SW 1271 (cell line): ENCODE measurements at places on chromosomes 7 and 10.
A peak's percentile ranks its signal among the peaks of the same experiment; 100 is the strongest.

DNA sequence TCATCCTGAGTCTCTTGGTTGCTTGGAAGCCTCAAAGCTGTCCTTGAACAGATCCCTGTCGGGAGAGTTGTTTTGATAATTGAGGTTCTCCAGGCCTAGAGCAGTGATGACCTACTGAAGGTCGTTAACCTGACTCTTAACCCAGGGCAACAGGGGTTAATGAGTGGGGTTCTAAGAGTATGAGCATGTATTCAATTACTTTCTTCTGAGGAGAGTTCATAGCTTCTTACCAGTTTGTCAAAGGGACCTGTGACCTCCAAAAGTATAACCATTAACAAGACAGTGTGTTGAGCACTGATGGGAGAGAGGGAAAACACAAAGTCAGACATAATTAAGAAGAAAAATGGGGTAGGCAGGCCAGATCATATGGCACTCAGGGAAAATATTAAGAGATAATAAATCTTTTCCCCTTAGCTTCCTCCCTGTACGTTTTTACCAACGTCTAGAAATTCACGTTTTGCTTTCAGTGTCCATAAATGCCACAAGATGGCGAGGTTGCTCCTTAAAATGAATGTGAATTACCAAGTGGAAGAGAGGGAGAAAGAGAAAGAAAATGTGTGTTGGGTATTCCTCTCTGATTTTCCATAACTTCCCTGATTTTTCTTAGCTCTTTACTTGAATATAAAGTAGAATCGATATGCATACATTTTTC lies 97.6 kb downstream of the SUGCT start:
- peak; percentile 59 for DNase-seq

GRCh38 chr10:88540351-88540750 lies 42.8 kb downstream of the RNLS start:
- no peak for DNase-seq

- no peak for DNase-seq
Observed at GRCh38 chr7:131381069-131381838, 53.6 kb downstream of the MKLN1 start.

GRCh38 chr10:69614130-69614529 lies 15.9 kb upstream of the FAM241B start:
- no peak for DNase-seq

GRCh38 chr7:142608630-142609428 lies 140.4 kb upstream of the PRSS1 start:
- DNase-seq = no peak

DNA sequence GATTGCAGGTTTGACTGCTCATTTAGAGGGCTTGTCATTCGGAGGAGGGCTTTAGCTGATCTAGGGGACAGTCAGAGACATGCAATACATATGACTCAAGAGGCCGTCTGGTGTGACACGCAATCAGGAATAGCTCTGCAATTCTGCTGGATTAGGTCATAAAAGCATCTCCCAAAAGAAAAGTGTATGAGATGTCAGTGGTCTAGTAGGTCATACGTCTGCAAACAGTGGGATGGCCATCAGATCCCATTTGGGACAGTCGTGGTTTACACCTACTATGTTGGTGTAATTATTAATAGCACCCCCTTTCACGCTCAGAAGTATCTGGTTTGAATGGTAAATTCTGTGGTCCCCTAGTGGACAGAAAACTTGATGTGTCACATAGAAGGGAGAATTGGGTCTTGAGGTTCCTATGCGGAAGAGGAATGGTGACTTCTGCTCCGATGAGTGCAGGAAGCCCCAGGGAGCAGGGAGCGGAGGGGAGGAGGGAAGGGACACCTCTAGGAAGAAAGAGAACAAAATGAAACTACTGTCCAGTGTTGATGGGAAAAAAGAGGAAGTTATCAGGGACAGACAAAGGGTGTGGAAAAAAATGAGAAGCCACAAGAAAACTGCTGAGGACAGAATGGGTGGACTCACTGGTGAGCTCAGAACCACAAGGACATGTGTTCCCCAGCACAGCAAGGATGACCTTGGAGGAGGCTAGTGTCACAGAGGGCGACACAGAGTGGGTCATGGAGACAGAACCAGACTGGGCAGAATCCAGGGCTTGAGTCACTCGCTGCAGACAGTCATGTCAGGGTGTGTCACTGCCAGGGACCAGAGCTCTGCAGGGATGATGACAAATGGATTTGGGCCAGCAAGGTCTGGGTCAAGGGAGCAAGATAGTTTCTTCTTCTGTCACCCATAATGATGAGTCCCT lies 59.9 kb downstream of the MAP3K8 start:
- no peak for DNase-seq

DNA sequence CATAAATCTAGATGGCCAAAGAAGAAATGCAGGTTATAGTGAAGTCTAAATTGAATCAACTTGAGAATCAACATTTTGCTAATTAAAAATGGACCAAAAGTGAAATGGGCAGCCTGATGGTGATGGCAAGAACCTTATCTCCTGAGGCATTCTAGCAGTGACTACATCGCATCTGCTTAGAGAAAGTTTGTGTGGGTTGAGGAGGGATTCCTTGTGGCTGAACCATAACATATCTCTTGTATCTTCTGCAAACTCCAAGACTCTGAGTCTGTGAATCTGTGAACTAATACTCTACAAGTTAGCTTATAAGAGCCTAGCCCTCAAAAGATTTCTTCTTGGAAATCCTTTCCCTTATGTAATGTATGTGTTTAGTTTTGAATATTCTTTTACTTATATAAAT lies 85.6 kb downstream of the PRKG1 start:
- DNase-seq = no peak

- DNase-seq = peak; percentile 3
Observed at GRCh38 chr7:36986511-36986933, 262.2 kb upstream of the AOAH start.

DNA sequence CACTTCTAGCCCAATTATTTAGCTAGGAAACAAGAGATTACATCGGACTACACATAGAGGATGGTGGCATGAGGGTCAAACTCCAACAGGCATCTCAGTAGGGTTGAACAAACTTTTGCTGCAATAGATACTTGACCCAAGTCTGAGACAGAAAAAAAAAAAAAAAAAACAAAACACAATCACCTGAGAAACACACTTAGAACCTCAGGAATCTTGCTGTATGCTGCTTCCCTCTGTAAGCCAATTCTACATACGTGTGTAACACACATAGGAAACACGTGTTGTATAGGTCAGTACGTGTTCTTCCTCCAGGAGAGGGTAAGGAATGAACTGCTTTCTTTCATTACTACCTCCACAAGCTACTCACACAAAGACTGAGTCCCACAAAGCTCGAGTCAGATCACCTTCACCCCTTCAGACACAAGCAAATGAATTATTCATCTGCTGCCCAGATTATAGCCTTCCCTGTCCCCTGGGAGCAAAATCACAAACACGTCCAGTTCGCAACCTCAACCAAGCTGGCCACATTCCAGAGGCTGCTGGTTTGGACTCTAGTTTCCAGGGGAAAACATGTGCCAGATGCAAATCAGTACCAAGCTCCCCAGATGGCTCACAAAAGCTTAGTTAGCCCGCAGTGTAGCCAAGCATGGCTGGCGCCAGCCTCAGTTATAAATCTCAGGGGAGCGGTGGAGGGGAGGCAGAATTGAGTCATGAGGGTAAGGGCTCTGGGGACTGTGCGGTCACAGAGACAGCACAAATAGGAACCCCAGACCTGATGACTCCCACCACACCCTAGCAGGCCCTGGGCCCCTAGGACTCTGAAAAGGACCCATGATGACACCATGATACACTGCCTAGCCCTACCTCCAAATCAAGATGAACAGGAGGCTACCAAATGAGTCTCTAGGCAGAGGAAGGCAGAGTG lies 15.1 kb downstream of the PSAP start:
- no peak for DNase-seq

GRCh38 chr7:152072421-152072820 lies 46.9 kb downstream of the GALNT11 start:
- DNase-seq = no peak

GRCh38 chr10:120613180-120613579 lies 156.2 kb downstream of the PLPP4 start:
- no peak for DNase-seq

- DNase-seq = no peak
Observed at GRCh38 chr10:110273474-110273873, 31.2 kb downstream of the SMNDC1 start.

GRCh38 chr7:7562736-7563135 lies 3.9 kb upstream of the MIOS start:
- DNase-seq = no peak

GRCh38 chr7:142961973-142962926 lies at the start of gene KEL:
KEL (minus strand) TSS chr7:142962363; CDS start chr7:142962206, 157 bp downstream.
- DNase-seq = no peak

- DNase-seq = no peak
Observed at GRCh38 chr7:34155220-34155908, 250.0 kb downstream of the BMPER start.

GRCh38 chr10:75018686-75019307 lies 92.7 kb upstream of the SAMD8 start:
- no peak for DNase-seq

DNA sequence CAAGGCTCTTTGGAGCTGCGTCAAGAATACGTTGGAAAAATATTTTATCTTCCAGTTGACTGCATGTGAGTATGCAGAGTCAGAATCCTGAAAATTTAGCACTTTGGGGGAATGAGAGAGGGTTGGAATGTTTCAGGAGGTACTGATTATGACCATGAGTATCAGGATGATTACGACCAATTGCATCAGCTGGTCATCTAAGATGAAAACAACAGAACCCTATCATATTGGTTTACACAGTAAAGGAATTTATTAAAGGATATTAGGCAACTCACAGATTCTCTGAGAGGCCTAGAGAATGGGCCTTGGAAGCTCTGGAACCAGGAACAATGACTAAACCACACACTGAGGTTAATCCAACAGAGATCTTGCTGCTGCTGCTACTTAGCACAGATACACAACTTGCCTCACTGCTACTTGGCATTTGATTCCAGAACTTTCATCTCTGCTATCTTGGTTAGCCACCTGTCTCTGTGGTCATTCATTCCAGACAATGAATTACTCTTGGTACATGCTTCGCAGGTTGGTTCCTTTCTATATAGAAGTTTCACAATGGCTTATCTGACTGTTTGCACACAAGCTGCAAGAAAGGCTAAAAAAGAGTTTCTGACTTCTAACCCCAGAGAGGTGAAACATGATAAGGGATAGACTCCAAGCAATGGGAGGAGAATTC lies 68.0 kb upstream of the CTTNBP2 start:
- no peak for DNase-seq

DNA sequence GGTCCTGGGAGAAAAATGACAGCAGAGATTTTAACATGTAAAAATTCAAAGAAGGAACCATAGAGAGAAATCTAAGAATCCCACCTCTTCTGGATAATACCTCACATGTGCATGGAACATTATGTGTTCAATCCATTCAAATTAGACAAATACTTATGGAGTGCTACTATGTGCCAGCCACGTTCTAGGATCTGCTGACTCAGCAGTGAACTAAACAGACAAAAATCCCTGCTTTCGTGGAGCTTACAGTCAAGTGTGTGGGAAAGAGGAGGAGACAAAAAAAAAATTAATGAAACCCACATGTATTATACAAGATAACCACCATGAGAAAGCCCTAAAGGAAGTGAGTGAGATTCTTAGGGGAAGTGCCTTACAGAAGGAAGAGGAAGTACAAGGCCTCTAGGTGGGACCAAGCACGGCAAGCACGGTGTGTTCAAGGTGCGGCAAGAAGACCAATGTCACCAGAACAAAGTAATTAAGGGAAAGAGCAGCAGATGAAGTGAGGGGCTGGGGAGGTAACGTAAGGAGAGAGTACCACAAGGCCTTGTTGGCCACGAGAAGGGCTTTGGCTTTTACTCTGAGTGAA lies 71.0 kb downstream of the SLC25A13 start:
- no peak for DNase-seq

- no peak for DNase-seq
Observed at GRCh38 chr10:129780198-129780597, 183.9 kb downstream of the EBF3 start.

- no peak for DNase-seq
Observed at GRCh38 chr10:70106958-70107791, 25.4 kb downstream of the AIFM2 start.

GRCh38 chr10:52598936-52599335 lies 173.6 kb downstream of the MBL2 start:
- no peak for DNase-seq

GRCh38 chr7:99392659-99393354 lies 15.6 kb downstream of the PDAP1 start:
- no peak for DNase-seq

DNA sequence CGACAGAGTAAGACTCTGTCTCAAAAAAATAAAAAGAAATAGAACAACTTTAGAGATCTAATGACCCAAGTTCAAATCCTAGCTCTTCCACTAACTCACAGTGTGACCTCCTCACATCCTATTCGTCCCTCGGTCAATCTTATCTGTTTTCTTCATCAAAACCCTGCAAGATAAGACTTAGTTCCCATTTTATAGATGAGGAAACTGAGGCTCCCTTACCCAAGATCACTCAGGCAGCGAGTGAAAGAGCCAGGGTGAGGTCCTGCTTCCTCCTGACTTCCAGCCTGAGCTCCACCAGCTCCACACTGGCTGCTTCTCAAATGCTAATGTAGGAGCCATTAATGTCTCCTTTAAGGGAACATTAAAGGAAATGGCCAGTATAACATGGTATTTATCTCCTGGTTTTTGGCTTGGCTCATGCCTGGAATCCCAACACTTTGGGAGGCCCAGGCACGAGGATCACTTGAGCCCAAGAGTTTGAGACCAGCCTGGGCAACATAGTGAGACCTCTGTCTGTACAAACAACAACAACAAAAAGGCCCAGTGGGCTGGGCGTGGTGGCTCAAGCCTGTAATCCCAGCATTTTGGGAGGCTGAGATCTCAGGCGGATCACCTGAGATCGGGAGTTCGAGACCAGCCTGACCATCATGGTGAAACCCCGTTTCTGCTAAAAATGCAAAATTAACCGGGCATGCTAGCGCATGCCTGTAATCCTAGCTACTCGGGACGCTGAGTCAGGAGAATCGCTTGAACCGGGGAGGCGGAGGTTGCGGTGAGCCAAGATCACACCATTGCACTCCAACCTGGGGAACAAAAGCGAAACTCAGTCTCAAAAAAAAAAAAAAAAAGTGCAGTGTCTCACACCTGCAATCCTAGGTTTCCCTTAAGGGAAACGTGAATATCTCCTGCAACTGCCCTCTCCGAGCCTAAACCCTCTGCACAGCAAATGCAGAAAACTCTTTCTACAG lies 3.4 kb upstream of the RHBDD2 start:
- no peak for DNase-seq

GRCh38 chr10:112821038-112821437 lies 129.0 kb upstream of the TCF7L2 start:
- DNase-seq = no peak

GRCh38 chr10:8278099-8278498 lies 223.6 kb downstream of the GATA3 start:
- DNase-seq = no peak

DNA sequence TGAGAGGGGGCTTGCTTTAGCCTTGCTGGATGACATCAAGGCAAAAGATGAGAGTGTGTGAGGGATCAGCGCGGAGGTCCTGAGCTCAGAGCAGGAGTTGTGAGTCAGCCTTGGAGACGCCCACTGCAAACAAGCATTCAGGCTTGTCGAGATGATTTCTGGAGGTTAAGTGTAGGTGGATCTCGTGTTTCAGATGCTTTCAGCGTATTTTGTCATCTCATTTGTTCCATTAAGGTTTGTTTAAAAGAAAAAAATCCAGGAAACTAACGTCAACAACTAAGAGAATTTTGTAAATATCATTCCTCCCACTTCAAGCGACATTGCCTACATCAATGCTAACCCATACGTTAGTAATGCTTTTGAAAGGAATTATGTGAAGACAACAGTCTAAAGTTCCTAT lies 715.4 kb upstream of the NRP1 start:
- DNase-seq = no peak
